ENCODE measurements at places on chromosomes 1 and 21. TPM values are rescaled to one million over a fixed set of nuclear protein-coding genes. Genes with fewer than 3 reads are reported as not detected.

Gene KIAA0040
- total RNA-seq = 14.4 TPM

Gene COL8A2
- total RNA-seq = 11.5 TPM

Gene CD1E
- 964 TPM for total RNA-seq

Gene MATN1
- total RNA-seq = 0.14 TPM

Gene S100A9
- 281 TPM for total RNA-seq

Gene CLCNKA
- total RNA-seq = under 0.01 TPM

Gene LCE3E
- total RNA-seq = not detected

Gene ATP6V0B
- 110 TPM for total RNA-seq

Gene B3GALT2
- 0.38 TPM for total RNA-seq

Gene RBP7
- 4.2 TPM for total RNA-seq

Gene ELF3
- 2.3 TPM for total RNA-seq

DNA sequence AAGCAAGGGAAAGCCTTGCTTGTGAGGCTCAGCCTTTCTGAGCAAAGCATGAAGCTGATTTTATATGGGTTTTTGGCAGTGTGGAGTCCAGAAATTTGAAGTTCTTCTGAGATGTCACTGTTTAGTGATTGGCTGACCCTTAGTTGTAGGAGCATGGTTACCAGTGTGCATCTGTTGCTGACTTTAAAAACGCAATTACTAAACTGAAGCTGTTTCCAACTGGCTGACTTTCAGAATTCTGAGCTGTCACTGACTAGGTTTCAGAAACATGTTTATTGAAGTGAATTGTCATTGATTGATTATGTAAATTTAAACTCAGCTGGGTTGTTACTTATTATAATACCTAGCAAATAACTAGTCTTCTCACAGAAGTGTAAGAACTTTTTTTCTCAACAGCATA is 89.4 kb downstream of the PDE4B start:
- DNase-seq = no peak
- no peaks in the 10 kb centered on the region for H3K27me3 ChIP-seq
- no peak overlapping the region for H3K27ac ChIP-seq
- H3K36me3 ChIP-seq = no peaks in the 10 kb centered on the region
- H3K4me1 ChIP-seq = no peaks in the 10 kb centered on the region
- H3K4me3 ChIP-seq = no peak overlapping the region

DNA sequence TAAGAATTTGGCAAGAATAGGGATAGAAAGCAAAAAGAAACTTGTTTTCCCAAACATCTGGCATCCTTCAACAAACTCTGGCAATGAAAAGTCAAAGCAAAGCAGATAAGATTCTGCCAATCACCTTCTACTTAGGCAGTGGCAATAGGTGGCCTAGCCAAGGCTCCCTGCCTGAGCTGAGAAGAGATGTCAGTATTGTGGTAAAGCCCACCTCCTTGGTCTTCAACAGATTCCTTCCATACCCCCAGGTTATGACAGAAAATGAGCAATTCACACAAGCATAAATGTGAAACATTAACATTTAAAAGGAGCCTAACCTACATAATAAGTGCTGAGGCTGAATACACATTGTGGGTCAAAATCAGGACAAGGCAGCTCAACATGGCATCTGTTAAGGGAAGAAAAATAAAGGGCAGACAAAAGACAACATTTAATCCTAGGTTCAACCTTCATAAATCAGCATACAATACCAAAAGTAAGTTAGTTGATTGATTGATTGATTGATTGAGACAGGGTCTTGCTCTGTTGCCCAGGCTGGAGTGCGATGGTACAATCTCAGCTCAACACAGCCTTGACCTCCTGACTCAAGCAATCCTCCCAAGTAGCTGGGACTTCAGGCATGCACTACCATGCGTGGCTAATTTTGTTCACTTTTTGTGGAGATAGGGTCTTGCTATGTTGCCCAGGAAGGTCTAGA is 123.1 kb downstream of the AKT3 start:
- no peak overlapping the region for H3K4me3 ChIP-seq
- H3K27me3 ChIP-seq = no peaks in the 10 kb centered on the region
- H3K4me1 ChIP-seq = no peaks in the 10 kb centered on the region

DNA sequence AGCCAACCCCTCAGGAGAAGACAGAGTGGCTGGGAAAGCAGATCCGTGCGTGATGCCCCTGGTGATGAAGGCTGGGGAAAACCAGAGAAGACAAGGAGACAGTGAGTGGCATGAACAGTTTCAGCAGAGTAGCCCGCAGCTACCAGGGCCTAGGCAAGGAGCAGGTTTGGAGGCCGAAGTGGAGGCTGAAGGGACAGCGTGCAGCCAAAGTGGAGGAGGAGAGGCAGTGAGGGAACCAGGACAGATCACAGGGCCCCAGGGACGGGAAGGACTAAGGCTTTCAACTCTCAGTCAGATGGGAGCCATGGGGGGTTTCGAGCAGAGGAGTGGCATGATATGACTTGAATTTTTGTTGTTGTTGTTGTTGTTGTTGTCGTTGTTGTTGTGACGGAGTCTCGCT is 59.9 kb upstream of the SELENON start:
- no peak overlapping the region for H3K27ac ChIP-seq
- no peaks in the 10 kb centered on the region for H3K36me3 ChIP-seq
- no peaks in the 10 kb centered on the region for H3K4me1 ChIP-seq
- H3K27me3 ChIP-seq = peaks cover 9% of the 10 kb centered on the region
- H3K4me3 ChIP-seq = no peak overlapping the region
- DNase-seq = no peak

- H3K27ac ChIP-seq = no peak overlapping the region
- H3K36me3 ChIP-seq = no peaks in the 10 kb centered on the region
- no peak for DNase-seq
- no peak overlapping the region for H3K4me3 ChIP-seq
- H3K4me1 ChIP-seq = no peaks in the 10 kb centered on the region
- H3K27me3 ChIP-seq = no peaks in the 10 kb centered on the region
These were observed 210.0 kb downstream of the PLA2G4A start for GRCh38 chr1:187038784-187039183.

DNA sequence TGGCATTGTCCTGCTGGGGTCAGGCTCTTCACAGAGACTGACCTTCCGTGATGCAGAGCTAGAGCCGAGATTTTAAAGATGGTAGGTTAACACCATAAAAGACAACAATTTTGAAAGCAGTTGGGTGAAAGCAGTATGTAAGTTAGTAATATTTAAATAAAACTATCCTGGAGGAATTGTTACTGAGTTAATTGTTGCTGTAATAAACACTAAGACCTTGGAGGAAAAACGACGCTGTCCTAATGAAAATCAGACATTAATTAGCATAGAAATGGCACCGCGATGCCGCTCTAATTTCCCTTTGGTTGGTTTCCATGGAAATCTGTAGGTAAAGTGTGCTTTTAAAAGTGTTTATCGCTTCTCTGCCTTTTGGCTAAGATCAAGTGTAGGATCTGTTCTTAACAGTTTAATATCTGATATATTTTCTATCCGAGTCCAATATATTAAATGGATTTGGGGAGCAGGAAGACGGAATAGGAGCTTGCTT is 745 bp upstream of the ANP32E start:
- peak overlapping the region; percentile 94 for H3K4me3 ChIP-seq
- H3K27ac ChIP-seq = peak overlapping the region; percentile 36
- no peak for DNase-seq
- no peaks in the 10 kb centered on the region for H3K36me3 ChIP-seq
- H3K4me1 ChIP-seq = peaks cover 6% of the 10 kb centered on the region

DNA sequence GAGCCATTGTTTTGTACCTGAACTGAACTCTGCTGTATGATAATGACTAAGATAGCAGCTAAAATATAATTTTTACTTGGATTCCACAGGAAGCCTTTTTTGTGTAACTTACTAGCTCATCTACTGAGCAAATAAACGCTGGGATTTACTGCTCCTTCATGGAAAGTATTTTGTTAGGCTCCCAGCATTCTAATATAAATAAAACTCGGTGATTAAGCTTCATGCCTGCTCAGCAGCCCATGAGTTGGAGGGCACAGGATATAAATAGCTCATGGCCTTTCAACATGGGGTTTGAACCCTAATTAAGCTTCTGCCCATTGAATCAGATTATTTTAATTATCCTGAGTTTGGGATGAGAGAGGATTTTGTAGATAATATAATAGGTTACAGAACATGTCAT is 180.0 kb downstream of the PCP4 start:
- no peaks in the 10 kb centered on the region for H3K4me1 ChIP-seq
- H3K36me3 ChIP-seq = no peaks in the 10 kb centered on the region
- H3K27me3 ChIP-seq = no peaks in the 10 kb centered on the region
- no peak overlapping the region for H3K4me3 ChIP-seq
- no peak overlapping the region for H3K27ac ChIP-seq

- H3K27me3 ChIP-seq = no peaks in the 10 kb centered on the region
- no peaks in the 10 kb centered on the region for H3K36me3 ChIP-seq
- no peaks in the 10 kb centered on the region for H3K4me1 ChIP-seq
- H3K4me3 ChIP-seq = no peak overlapping the region
- DNase-seq = no peak
- no peak overlapping the region for H3K27ac ChIP-seq
These were observed 87.9 kb upstream of the HMCN1 start for GRCh38 chr1:185646202-185646683.

DNA sequence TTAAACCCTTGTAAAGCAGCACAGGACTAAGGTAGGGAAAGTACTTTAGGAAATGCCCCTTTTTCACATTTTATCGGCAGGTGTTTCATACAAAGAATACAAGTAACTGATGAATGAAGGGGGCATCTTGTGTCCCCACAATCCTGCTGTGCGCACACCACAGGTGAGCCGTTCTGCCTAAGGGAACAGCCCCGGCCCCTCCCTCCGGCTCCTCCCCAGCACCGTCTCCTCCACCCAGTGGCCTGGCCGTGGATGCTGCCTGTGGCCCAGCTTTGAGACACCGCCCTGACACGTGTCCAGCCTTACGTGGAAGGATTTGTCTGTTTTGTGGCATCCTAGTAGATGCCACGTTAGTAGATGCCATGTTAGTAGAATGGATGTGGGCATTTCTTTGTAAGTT is 12.8 kb downstream of the FAAP20 start:
- no peak overlapping the region for H3K27ac ChIP-seq
- no peaks in the 10 kb centered on the region for H3K27me3 ChIP-seq
- DNase-seq = no peak
- H3K36me3 ChIP-seq = peaks cover 4% of the 10 kb centered on the region
- no peaks in the 10 kb centered on the region for H3K4me1 ChIP-seq

- H3K27me3 ChIP-seq = no peaks in the 10 kb centered on the region
- H3K4me1 ChIP-seq = no peaks in the 10 kb centered on the region
- H3K4me3 ChIP-seq = no peak overlapping the region
- no peak overlapping the region for H3K27ac ChIP-seq
- no peaks in the 10 kb centered on the region for H3K36me3 ChIP-seq
These were observed 16.8 kb upstream of the SH3GLB1 start for GRCh38 chr1:86687595-86687994.

DNA sequence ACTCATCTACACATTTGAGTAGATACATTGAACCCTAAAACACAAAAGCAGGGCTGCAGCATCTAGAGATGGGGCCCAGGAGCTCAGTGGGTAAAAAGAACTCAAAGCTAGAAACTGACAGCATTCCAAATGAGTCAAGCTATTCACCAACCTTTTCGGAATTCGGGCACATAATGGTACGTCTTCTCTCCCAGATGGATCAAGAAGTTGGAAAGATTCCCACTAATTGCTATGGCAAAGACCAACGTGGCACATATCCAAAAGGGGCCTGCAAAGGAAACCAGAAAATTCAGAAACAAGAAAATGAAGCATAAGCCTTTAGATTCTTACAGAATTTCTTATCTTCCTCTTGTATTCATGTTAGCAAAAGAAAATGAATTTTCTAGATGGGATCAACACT is 18.4 kb downstream of the YIPF1 start:
- no peak overlapping the region for H3K4me3 ChIP-seq
- H3K27ac ChIP-seq = no peak overlapping the region
- H3K36me3 ChIP-seq = peaks cover 16% of the 10 kb centered on the region
- DNase-seq = no peak
- H3K27me3 ChIP-seq = no peaks in the 10 kb centered on the region

DNA sequence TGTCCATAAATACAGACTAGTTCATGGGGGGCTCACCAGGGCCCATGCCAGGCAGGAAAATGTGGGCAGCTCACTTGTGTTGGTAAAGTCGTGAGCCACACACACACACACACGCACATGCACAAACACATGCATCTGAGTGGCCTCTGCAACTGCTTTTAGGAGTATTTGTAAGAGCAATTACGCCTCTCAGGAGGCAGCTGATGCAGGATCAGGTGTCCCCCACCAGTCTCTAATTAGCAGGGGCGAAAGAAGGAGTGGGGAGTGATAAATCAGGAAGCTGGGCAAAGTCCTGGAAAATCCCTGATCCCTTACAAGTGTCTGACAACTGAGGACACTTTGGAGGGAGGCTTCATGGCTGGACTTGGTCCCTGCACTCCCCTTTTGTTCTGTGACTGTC is 5.7 kb upstream of the IVL start:
- H3K27me3 ChIP-seq = no peaks in the 10 kb centered on the region
- H3K4me3 ChIP-seq = no peak overlapping the region
- H3K4me1 ChIP-seq = no peaks in the 10 kb centered on the region
- DNase-seq = no peak

DNA sequence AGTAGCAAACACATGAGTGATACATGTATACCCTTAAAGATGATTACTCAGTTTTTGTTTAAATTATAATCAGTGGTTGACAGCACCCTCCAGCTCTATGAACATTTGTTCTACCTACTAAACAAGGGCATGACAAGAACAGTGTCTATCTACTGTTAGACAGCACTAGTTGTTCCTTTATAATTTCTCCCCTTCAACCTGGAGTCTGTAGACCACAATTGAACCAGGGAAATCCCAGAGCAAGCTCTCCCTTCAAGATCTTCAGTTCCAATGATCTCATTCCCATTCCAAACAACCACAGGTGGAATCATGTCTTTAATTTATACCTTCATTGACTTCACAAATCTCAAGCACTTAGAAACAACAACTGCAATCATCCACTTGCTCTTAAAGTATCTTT is 216.1 kb downstream of the HHIPL2 start:
- H3K4me3 ChIP-seq = no peak overlapping the region
- no peaks in the 10 kb centered on the region for H3K36me3 ChIP-seq
- H3K4me1 ChIP-seq = no peaks in the 10 kb centered on the region
- no peaks in the 10 kb centered on the region for H3K27me3 ChIP-seq
- no peak overlapping the region for H3K27ac ChIP-seq
- DNase-seq = no peak

GRCh38 chr1:28855046-28855445 is 43.1 kb downstream of the OPRD1 start:
- no peak overlapping the region for H3K27ac ChIP-seq
- H3K4me3 ChIP-seq = no peak overlapping the region
- DNase-seq = no peak
- no peaks in the 10 kb centered on the region for H3K36me3 ChIP-seq
- no peaks in the 10 kb centered on the region for H3K27me3 ChIP-seq
- H3K4me1 ChIP-seq = no peaks in the 10 kb centered on the region

Data from thymus (tissue), 14 donors.